ENCODE measurements at places on chromosomes 6 and 20.

GRCh38 chr6:143959927-143960326, 48.1 kb downstream of the PLAGL1 start:
- no peak for DNase-seq

DNA sequence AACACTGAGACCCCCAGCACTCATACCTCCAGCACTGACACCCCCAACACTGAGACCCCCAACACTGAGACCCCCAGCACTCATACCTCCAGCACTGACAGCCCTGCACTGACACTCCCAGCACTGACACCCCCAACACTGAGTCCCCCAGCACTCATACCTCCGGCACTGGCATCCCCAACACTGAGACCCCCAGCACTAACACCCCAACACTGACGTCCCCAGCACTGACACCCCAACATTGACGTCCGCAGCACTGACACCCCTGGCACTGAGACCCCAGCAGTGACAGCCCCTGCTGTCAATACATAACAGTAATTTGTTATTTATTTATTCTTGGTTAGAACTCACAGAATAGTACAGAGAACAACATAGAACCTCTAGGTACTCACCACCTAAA, 58.0 kb downstream of the ERMARD start:
- DNase-seq, result no peak

GRCh38 chr20:4369798-4370124, 351.9 kb upstream of the PRND start:
- DNase-seq, result no peak

GRCh38 chr6:2839195-2839981, 2.3 kb downstream of the SERPINB1 start:
- DNase-seq, result no peak

GRCh38 chr6:15515660-15516375, 147.0 kb downstream of the DTNBP1 start:
- no peak for DNase-seq

- no peak for DNase-seq
These were observed 704.4 kb upstream of the SLC35B3 start for GRCh38 chr6:9139746-9140145.
